ENCODE measurements at places on chromosomes 4 and X.

- DNase-seq: peak; percentile 89
Observed at GRCh38 chr4:173169428-173170181, 994 bp downstream of the GALNT7 start.

DNA sequence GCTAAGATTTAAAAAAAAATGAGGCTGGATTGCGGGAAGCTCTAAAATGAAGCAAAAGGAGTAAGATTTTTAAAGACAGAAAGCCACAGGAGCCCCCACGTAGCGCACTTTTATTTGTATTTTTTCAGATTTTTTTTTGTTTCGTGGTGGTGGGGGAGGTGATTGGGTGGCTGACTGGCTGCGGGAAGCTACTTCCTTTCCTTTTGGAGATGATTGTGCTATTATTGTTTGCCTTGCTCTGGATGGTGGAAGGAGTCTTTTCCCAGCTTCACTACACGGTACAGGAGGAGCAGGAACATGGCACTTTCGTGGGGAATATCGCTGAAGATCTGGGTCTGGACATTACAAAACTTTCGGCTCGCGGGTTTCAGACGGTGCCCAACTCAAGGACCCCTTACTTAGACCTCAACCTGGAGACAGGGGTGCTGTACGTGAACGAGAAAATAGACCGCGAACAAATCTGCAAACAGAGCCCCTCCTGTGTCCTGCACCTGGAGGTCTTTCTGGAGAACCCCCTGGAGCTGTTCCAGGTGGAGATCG is 908 bp downstream of the PCDH10 start:
- peak; percentile 68 for DNase-seq

DNA sequence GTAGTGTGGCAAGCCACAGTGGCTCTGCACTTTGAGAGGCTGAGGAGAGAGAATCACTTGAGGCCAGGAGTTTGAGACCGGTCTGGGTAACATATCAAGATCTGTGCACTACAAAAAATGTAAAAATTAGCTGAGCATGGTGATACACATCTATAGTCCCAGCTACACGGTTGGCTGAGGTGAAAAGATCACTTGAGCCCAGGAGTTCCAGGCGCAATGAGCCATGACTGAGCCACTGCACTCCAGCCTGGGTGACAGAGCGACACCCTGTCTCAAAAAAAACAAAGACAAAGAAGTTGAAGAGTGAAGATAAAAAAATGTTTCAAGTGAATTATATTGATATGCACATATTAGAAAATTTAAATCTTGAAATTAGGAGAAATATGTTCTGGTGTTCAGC is 46.3 kb downstream of the SULT1B1 start:
- DNase-seq: no peak

- no peak for DNase-seq
Observed at GRCh38 chr4:186712690-186713089, 11.0 kb downstream of the FAT1 start.

DNA sequence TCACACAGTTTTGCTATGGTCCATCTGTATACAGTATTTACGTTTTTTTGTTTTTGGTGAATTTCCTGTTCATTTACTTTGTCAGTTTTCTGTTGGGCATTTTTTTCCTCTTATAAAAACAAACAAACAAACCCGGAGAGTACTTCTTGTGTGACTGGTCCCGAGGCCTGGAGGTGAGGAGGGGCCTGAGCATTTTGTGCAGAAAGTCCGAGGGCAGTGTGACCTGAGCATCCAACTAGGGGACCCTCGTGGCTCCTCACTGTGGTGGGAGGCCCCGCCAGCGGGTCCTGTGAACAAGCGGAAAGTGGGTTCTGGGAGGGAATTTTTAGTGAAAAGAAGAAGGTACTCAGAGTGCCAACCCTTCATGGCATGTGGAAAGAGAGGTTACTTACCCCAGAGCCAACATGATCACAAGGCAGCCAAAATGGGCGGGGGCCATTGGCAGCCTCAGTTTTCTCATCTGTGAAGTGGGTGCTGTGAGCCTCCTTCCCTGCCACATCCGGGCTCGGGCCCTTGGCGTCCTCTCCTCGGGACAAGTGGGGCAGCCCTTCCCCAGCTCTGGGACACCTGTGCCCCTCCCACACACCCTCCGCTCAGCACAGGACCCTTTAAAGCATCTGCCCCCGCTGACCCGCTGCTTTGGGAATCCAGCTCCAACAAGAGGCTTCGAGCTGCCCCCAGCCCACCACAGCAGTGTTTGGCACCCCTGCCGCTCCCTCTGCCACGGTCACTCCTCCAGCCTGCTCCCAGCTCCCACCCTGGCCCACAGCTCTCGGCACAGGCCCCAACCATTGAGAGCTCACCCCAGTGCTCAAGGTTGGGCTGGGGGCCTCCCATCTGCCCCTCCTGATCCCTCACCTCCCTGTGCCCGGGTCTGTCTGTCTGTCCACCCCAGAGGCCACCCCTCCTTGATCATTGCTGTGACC is 22.8 kb upstream of the GPR78 start:
- no peak for DNase-seq

DNA sequence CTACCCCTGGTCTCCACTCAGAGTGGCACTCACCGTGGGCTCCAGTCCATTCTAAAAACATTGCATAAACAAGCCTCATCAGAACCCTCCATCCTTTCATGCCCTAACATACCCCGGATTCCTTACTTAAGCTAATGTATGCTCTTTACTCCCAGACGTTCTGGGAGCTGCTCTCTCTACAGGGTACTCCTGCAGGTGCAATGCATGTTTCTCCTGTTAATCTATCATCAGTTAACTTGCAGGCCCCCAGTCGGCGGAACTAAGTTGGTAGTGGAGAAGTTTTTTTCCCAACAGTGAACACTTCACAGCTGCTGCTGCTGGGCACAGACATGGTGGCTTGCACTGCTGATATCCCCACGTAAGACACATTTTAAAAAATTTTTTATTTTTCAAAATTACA is 161.6 kb upstream of the FAT1 start:
- no peak for DNase-seq

GRCh38 chr4:112145326-112145789 is at the start of gene FAM241A:
Gene FAM241A, plus strand, starts transcription at chr4:112145454. Its CDS starts 127 bp downstream, at chr4:112145581.
- peak; percentile 89 for DNase-seq

- no peak for DNase-seq
Observed at GRCh38 chr4:76192236-76192635, 21.4 kb downstream of the SCARB2 start.

- no peak for DNase-seq
Observed at GRCh38 chrX:8604131-8604530, 127.8 kb downstream of the ANOS1 start.

DNA sequence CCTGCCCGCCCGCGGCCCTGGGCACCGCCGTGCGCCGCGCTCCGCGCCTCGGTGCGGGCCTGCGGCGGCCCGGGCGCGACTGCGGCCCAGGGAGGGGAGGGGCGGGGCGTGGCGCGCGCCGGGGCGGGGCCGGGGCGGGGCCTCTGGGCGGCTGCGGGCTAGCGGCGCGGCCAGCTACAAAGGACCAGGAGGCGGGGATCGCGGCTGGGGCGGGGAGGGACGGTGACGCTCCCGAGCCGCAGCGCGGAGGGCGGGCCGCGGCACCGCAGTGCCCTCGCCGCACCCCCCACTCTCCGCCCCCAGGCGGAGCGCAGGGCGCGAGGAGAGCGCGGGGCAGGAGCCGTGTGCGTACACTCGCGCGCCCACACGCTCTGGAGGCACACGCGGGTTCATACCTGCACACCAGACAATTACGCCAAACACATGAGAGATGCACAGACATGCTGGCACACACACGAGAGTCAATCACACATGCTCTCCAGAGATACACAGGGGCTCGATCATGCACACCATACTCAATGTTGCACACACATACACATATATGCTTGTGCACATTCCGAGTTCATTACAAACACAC is at the start of gene CRMP1:
Gene CRMP1 (minus strand): TSS at position 83 of the 577 bp plus-strand sequence. CDS start 117 bp downstream, outside the sequence.
- peak; percentile 77 for DNase-seq

DNA sequence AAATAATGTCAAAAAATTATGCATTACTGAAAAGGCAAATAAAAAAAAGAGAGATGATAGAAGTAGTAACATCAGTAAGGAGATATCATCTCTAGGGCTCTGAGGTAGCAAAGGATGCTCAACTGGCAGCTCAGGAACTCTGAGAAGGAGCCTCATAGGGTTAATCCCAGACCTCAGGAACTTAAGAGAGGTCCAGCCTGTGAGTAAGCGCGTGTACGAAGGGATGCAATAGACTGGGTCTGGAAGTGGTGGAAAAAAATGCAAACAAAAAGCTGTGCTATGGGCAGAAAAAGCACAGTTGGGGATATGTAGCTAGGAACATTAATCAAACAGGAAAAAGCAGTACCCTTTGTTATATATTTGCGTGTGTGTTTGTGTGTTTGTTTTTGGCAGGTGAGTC is 282.0 kb downstream of the GALNTL6 start:
- DNase-seq: no peak

GRCh38 chrX:129495900-129496299 is 27.4 kb downstream of the SMARCA1 start:
- DNase-seq: no peak

- no peak for DNase-seq
Observed at GRCh38 chrX:21865436-21865835, 9.6 kb downstream of the YY2 start.

- DNase-seq: peak; percentile 34
Observed at GRCh38 chr4:108881190-108881589, 118.3 kb upstream of the ETNPPL start.

- no peak for DNase-seq
Observed at GRCh38 chr4:106806158-106806797, 229.8 kb downstream of the DKK2 start.

DNA sequence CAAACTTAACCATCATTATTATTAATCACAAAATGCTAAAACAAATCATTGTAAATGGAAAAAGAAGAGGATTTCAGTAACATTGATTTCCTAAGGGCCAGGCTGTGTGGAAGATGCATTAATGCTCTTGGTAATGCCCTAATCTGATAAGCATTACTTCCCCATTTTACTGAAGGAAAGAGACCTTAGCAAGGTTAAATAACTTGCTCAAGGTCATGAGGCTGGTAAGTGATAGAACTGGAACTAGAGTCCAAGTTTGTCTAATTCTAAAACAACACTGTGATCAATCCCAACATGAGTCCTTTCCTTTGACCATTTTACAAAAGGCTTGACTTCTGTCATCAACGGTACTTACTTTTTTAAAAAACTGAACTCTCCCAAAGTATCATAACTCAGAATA is 32.6 kb downstream of the ADAMTS3 start:
- no peak for DNase-seq

DNA sequence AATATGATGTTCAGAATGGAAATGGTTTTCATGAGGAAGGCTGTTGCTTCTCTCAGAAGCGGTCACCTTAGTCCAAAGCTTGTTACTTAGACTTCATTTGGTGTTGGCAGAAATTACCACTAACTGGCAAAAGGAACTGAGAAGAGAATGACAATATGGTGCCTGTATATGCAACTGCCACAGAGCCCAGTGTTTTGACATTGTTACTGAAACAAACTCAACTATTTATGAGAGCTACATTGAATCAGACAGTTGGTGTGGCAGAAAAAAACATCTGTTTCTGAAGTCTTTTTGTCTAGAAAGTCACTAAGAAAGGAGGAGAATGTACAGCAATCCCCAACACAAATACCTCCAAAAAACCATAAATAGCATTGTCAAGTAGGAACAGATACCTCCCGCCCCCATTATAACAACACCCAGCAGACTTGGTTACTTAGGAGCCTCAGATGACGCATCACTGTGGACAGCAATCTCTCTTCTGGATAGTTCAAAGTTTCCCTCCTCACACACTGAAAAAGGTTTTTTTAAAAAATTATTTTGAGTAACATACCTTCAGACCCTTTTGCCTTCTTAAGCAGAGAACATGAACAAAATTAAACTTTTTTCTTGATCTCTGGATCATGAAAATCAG is 92.2 kb downstream of the MAML3 start:
- DNase-seq: no peak

- no peak for DNase-seq
Observed at GRCh38 chr4:83267121-83267829, 17.3 kb downstream of the COQ2 start.

GRCh38 chrX:154436374-154436982 is 476 bp upstream of the GDI1 start:
- DNase-seq: peak; percentile 62

DNA sequence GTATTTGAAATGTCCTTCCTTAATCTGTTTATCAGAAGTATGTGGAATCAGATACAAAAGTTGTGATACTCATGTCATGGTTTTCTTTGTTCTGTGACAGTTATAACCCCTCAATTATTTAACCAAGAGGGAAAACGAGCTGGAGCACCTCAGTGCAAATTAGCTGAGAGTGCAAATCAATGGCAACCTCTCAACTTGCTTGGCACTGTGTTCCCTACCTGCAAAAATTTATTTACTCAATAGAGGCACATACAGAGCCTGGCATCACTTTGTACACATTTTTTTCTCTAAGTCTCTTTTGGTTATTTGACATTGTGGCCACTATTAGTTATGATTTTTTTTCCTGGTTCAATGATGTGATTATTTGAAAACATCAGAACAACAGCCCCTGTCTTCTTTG is 186.2 kb downstream of the STIM2 start:
- DNase-seq: no peak

DNA sequence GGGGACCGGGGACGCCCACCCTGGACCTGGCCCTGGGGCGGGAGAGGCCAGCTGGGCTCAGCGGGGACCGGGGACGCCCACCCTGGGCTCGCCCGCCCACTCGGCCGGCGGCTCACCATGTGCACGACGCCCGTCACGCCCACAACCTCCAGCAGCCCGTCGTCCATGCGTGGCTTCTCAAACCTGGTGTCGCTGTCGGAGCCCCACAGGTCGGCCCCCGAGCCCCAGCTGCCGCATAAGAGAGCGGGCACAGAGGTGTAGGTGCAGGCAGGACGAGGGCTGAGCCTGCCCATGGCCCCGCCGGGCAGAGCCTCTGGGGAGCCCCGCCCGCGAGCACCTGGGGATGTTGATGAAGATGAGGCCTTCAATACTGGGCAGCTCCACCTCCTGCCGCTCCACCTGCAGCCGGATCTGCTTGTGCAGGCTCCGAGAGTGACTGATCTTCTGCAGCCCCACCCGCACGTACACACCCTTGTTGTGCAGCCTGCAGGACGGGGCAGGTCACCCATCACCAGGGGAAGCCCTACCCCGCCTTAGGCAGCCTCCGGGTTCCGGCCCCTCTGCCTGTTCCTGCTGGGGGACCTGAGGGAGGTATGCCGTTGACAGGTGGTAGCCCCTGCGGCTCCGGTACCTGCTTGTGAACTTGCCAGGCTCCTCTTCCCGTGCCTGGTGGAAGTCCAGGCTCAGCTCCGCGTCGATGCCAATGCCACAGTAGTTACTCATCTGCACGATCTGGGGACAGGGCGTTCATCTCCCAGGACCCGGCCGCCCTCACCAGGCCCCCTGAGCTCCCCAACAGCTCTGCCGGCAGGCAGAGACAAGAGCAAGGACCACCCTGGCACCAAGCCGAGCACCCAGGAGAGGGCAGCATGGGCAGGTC is 11.8 kb downstream of the DGKQ start:
- no peak for DNase-seq

- DNase-seq: no peak
Observed at GRCh38 chrX:100090931-100091330, 319.1 kb downstream of the PCDH19 start.

DNA sequence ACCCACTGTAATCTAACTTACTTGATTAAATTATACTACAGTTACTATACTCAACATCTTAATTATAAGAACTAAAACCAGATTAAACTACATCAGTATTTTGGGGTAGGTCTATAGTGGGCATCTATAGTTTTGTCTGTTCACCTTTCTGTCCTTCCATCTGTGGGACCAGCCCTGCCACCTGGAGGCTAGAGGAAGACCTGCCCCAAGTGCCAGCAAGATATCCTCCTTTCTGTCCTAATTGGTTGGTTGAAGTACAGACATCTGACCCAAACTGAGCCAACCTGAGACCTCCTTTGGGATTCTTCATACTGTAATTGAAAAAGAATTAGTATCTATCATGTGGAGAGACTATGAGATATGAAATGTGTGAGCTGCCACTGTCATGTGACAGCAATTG is 172.2 kb upstream of the TLL1 start:
- no peak for DNase-seq

- no peak for DNase-seq
Observed at GRCh38 chr4:25213347-25213979, 20.4 kb upstream of the PI4K2B start.

Data from eye (tissue), 1 donor.